ENCODE measurements at places on chromosomes 1 and 21.

GRCh38 chr21:38293113-38293512 lies 36.3 kb downstream of the KCNJ15 start:
- DNase-seq = no peak

- no peak for DNase-seq
Measured at GRCh38 chr1:154820646-154821045, 49.4 kb downstream of the KCNN3 start.

DNA sequence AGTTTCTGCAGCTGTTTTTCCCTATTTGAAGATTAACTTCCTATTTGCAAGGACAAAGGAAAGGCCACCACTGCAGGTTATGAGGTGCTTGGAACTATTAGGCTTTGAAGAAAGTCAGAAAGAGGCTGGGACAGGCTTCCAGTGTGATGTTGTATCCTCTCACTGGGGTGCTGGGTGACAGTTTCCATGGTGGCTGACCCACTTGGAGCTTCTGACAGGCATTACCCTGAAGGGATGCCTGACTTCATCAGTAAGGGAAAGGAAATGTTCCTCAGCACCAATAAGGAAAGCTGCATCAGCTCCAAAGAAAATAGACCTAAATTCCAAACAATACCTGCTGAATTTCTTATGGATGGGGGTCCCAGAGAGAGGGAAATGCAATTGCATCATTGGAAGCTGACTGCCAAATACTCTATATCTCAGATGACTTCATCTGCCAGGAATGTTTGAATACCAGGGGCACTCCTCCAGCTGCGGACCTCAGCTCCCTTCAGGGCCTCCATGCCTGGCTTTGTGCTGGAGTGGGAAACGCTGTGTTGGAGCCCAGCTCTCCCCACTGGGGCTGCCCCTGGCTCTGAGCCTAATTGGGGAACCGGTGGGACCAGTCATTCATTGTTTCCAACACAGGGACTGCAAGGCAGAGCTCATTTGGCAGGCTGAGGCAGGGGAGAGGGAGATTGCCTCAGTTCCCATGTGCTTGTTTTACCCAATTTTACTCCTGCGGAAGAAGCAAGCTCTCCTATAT lies 76.6 kb downstream of the RGL1 start:
- DNase-seq = no peak

GRCh38 chr1:82153272-82153629 lies 352.5 kb downstream of the ADGRL2 start:
- no peak for DNase-seq

- peak; percentile 100 for DNase-seq
Measured at GRCh38 chr1:202056644-202057334, 46.4 kb downstream of the ELF3 start.

DNA sequence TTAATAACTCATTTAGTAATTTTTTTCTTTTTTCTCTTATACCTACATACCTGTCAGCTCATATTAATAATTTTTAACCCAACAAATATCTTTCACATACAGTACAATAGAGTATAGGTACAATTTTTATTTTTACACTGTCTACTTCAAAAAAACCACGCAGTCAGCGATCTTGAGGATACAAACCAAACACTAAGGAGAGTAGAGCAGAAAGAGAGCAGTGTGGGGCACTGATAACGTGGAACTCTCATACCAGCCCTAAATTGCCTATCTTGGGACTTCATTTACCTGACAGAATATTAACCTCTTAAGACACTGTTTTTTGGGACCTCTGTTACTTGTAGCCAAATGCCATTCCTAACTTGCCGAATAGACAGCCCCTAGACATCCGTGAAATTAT lies 5.5 kb downstream of the TRMT1L start:
- no peak for DNase-seq

- DNase-seq = no peak
Measured at GRCh38 chr1:245953876-245954660, 553.0 kb downstream of the SMYD3 start.
